ENCODE measurements at places on chromosomes 1 and 21.
A peak's percentile ranks its signal among the peaks of the same experiment; 100 is the strongest.

GRCh38 chr1:43564551-43565348, 34.1 kb downstream of the PTPRF start:
- no peak for DNase-seq

DNA sequence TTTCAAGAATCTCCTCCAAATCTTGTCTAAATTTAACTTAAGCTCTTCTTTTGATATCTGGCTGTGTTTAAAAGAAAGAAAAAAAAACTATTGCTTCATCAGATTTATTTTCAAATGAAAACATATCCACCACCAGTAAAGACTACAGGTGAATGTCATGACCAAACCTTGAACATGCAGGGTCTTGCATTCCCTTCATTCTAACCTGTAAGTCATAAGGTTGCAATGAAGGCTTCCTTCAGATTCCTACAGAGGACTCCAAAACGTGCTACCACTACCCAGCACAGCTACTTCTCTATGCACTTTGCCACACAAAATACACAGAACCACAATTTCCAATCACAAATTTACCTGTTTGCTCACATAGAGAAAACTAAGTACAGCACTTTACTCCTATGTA, 26.3 kb downstream of the FRRS1 start:
- DNase-seq, result no peak

GRCh38 chr1:55623311-55623710, 408.1 kb upstream of the USP24 start:
- DNase-seq, result no peak

GRCh38 chr21:14833241-14833640, 231.6 kb downstream of the NRIP1 start:
- DNase-seq, result no peak

GRCh38 chr1:234484991-234485739, 6.2 kb upstream of the TARBP1 start:
- DNase-seq, result no peak

GRCh38 chr21:17793246-17794123, 25.7 kb downstream of the C21orf91 start:
- peak; percentile 33 for DNase-seq
